ENCODE measurements at places on chromosomes 5 and 9.
A peak's percentile ranks its signal among the peaks of the same experiment; 100 is the strongest.

DNA sequence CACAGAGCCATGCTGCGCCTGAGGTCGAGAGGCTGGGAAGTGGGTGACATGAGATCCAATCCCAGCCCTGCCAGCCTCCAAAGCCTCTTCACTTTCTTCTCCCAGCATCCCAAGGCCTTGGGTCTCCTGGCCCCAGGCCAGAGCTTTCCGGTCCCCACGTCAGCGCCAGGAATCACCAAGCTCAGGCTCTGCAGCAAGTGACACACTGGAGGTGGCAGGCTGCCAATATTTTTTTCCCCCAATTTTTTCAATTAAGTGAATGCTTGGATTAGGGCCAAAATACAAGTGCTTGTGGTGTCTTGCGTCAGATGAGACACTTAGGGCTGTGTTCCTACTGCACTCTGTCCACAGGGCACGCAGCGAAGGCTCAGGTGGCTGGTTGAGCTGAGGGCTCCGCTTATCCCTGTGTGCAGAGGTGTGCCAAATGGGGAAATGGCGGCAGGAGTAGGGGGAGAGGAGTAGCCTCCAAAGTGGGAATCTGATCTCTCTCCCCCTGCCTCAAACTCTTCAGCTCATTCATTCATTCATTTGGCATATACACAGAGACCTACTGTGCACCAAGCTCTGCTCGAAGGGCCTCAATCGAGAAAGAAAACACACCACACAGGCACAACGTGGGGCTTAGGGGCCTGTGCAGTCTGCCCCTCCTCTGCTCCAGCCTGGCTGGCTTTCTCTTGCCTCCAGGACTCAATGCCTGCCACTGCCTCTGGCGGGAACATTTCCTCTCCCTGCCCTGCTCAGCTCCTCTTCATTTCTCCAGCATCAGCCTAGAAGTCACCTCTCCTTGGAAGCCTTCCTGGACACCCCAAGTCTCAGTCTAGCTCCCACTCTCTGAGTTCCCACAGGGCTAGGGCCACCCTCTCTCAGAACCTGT, 16.6 kb downstream of the SH3PXD2B start:
- no peak for DNase-seq

- DNase-seq = no peak
Observed at GRCh38 chr9:97602430-97602829, 30.7 kb downstream of the TSTD2 start.

DNA sequence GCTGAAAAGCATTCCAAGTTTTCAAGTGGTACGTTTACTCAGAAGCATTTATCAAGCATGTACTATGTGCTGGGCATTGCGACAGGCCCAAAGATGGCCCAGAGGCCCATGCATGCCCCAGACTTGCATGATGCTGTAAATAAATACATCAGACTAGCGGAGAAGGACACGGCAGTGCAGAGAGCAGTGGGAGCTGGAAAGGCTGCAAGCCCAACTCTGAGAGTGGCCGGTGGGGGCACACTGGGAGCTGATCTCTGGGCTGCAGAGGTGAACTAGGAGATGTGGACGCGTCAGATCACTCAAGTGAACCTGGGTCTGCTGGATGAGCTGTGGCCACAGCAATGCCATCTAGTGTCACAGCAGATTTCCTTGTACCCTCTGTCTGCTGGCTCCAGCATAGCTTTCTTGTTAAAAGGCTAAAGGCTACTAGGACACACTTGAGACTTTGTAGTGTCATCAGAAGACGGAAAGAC, 246.9 kb downstream of the FANCC start:
- DNase-seq = no peak

DNA sequence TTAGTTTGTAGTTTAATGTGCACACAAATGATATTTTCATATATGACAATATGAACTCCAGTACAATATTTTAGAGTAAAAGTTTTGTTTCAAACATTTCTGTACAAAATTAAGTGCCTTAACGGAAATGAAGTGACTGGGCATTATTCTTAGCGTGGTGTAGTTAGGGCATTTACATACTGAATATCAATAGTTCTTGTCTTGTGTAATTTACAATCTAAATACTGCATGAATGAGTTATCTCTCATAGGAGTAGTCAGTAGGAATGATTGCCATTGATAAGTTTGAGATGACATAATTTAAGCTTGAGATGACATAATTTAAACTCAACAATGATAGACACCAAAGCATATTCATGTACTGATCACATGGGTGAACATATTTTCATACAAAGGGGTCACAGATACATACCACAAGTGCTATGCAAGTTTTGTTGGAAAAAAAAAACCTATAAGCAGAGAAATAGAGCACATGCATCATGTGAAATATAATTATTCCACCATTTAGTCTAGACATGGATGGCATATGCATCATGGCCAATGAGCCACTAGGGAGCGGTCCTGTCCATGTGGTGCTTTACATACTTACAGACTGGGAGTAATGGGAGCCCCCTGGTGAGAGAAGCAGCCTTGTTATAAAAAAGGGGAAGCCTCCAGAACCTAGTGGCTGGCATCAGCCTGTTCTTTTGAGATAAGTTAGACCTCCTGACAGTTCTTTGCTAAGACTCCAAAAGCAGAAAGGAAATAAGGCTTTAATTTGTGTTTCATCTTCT, 1523.9 kb downstream of the MAT2B start:
- DNase-seq = no peak

DNA sequence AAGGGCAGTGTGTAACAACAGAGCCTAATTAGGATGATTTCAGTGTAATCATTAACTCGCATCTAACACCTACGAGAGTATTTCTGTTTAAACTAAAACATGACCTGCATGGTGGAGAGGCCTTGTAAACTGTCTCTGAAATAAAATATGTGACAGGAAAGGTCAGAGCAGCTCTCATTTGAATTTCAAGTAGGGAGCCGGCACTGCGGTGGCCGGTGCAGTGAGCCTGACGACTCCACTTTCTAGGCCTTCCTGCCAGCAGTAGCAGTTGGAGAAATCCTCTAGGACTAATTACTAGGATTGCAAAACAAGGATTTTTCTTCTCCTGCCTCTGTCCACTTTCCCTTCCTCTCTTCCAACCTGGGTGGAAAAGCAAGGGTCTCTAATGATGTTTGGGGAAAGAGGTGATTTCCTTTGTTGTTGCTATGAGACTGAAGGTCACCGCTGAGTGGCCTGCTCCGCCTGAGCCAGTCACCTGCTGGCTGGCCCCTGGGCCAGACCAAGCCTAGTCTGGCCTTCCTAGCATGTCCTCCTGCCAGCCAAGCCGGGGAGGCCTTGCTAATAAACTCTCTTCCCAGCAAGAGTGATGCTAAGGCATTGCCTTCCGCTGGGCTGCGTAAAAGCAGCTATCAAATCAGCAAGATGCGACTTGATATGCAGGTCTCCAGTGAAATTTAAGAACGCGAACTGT, 245.7 kb downstream of the PSAT1 start:
- DNase-seq = peak; percentile 23

- no peak for DNase-seq
Observed at GRCh38 chr9:82593501-82593900, 469.4 kb downstream of the RASEF start.

DNA sequence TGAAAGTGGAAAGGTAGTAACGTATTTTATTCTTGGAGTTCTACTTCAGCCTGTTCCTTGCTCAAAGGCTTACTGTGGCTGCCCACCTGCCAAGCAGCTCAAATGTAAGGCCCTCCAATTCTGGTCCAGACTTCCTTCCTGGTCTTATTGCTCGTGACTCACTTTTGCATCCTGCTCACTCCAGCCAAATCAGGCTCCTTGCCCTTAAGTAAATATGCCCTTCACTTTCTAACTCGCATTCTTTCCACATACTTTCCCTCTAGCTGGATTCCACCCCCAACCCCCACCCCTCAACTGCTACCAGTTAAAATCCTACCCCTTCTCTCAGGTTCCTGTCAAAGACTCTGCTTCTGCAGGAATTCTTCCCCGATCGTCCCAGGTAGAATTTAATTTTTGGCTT, 96.6 kb downstream of the GALNT10 start:
- no peak for DNase-seq

GRCh38 chr9:136062657-136063439, 32.2 kb downstream of the NACC2 start:
- no peak for DNase-seq

- no peak for DNase-seq
Observed at GRCh38 chr5:77946381-77947040, 170.4 kb upstream of the TBCA start.

Data from muscle of arm (tissue), 14 donors.